Activated CD4-positive, alpha-beta T cell treated with anti-CD3 and anti-CD28 coated beads for 4 hours (primary cell): ENCODE measurements at places on chromosomes 13 and 19.

DNA sequence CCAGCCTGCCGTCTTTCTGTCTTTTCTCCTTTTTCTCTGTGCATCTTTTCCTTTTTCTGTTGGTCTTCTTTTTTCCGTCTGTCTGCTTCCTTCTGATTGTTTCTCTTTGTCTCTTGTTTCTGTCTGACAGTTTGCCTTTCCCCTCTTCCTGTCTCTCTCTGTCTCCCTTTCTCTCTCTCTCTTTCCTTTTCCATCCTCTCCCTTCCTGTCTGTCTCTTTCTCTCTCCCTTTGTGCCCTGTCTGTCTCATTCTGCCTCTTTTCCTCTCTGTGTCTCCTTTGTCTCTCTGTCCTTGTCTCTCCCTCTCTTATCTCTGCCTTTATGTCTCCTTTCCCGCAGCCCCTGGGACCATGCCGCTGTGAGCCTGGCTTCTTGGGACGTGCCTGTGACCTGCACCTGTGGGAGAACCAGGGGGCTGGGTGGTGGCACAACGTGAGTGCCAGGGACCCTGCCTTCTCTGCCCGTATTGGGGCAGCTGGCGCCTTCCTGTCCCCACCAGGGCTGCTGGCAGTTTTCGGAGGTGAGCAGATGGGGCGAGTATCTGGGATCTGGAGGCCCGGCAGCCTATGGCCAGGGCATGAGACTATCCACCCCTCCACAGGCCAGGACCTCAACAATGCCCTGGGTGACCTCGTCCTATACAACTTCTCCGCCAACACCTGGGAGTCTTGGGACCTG is 9.4 kb downstream of the MEGF8 start:
- no peak for DNase-seq

- DNase-seq: no peak
Observed at GRCh38 chr13:105737688-105738087, 797.8 kb downstream of the EFNB2 start.

GRCh38 chr13:31207661-31208552 is 8.1 kb downstream of the B3GLCT start:
- no peak for DNase-seq

- DNase-seq: no peak
Observed at GRCh38 chr13:27988520-27988919, at the start of gene URAD. TSS of gene URAD (minus strand) at chr13:27988693. CDS start at chr13:27988637, 56 bp downstream.

GRCh38 chr19:55619286-55619685 is 5.1 kb downstream of the ZNF784 start:
- DNase-seq: no peak
